Activated naive CD8-positive, alpha-beta T cell treated with anti-CD3 and anti-CD28 coated beads for 36 hours (primary cell): ENCODE measurements at places on chromosomes 12 and 14.

DNA sequence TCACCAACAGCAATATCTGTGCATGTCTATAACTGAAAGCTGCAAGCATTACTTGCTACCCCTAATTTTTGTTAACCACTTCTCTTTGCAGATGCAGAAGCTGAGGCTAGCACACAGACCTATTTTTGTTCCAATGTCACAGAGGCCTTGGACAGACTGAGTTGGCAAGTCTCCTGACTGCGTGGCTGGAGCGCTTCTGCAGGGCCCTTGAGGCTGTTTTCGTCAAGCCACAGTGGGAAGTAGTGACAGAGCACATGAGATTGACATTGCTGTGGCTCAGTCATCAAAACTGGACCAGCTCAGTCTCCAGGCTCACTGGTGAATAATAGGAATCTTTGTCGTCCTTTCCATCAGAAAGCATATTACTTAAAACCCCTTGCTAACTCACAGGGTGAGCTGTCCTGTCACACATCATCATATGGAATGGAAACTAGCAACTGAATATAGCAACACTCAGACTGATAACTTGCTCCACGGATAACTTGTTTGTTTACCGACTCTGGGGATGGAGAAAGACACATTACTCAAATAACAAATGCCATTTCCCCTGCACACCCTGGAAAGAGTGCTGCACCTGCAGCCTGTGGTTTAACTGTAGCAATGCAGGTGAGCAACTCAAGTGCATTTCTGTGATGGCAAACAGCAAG lies 43.6 kb upstream of the DDX11 start:
- DNase-seq: no peak

- DNase-seq: no peak
Measured at GRCh38 chr14:66069036-66069435, 417.1 kb upstream of the CCDC196 start.

GRCh38 chr14:49768301-49769121 lies 558 bp downstream of the KLHDC2 start:
- peak; percentile 79 for DNase-seq

GRCh38 chr14:45251912-45252311 lies 1.1 kb downstream of the MIS18BP1 start:
- DNase-seq: no peak

DNA sequence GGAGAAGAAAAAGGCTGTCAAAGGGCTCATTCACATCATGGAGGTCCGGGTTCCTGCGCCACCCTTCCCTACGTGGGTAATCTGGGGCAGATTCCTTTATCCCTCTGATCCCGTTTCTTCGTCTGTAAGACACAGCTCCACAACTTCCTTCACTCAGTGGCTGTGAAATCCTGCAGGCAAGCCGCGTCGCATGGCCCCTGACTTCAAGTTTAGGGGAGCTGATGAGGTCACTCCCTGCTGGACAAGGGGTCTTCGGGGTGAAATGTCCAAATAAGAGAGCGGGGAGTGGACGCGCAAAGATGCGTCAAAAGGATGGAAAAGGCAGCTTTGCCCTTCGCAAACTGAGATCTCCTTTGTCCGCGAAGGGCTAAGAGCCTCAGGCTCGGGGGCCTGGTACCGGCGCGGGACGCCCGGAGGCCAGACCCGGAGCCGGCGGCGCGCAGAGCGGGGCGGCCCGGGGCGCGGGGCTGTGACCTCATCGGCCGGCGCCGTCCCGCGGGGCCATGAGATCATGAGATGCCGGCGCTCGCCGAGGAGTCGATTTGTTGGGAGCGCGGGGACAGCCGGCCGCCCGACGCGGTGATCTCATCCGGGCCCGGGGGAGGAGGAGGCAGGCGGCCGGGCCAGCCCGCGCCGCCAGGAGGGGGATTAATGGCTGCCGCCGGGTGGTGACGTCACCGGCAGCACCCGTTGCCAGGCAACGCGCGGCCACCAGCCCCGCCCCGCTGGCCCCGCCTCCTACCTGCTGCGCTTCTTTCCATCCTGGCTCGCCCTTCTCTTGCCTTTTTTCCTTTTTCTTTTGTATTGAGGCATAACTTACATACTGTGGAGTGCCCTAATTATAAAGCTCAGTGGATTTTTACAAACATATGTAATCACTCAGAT lies 62.1 kb downstream of the HRK start:
- DNase-seq: peak; percentile 92

DNA sequence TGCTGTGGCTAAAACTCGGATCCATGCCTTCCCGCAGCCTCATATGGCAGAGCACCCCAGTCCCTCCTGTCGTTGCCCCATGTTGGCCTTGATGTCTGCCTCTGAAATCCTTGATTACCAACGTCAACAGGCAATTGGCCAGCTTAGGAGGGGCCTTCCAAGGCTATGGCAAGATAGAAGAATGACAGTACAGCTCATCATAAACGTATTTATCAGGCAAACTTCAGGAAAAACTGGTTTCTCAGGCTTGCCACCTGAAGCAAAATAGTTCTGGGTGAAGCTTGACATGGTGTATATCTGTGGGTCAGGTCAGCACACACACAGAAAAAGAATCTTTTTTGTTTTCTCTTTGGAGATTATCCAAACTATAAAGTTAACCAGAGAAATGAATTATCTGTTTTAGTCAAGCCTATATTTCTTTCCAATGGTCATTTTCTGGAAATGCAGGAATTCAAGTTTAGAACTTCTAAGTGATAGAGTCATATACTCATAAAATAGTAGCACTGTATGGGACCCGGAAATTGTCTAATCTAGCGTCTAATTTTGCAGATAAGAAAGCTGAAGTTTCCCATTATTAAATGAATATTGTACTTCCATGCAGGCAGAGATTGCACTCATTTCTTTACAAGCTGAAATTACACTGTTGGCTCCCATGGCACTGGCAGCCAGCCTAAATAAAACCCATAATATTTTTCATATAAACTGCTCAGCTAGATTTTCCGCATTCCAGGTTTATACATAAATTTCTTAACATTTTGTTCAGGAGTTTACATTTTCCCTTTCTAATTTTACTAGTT lies 24.4 kb upstream of the DUSP16 start:
- no peak for DNase-seq

GRCh38 chr12:93153321-93153720 lies 224.2 kb upstream of the EEA1 start:
- no peak for DNase-seq

DNA sequence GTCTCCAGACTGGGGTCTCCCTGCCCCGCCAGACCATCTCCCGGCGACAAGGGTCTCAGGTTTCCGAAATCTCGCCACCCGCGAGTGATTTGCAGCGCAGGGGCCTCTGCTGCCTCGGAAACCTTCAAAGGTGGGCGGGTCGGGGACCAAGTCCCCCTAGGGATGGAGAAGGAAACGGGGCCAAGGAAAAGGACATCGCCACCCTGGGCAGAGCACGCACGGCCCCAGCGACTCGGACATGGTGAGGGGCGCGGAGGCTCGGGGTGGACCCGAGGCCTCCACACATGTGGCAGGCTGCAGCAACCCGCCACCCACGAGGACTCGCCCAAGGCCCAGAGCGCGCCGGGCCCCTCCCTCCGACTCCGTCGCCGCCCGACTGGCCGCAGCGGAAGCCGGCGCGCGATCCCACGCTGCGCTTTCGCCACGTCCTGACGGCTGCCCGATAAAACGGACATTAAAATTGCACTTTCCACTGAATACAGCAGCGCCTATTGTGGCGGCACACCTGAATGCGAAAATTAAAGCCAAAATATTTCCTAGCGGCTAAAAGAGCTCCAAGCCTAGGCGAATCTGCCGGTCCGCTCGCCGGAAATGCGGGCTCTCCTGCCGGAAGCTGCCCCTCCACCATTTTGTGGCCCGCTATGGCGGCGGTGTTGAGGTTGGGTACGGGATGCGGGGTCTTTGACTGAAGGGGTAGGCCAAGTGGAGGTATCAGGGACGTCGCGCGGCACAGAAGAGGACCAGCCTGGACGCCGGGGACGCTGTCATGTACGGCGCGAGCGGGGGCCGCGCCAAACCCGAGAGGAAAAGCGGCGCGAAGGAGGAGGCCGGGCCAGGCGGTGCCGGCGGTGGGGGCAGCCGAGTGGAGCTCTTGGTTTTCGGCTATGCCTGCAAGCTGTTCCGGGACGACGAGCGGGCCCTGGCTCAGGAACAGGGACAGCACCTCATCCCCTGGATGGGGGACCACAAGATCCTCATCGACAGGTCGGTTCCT lies at the start of gene SFSWAP:
SFSWAP (plus strand) TSS at position 627 of the 994 bp plus-strand sequence; CDS start at position 767, 140 bp downstream.
- DNase-seq: peak; percentile 82

GRCh38 chr14:48582938-48583337 lies 907.5 kb upstream of the MDGA2 start:
- no peak for DNase-seq

DNA sequence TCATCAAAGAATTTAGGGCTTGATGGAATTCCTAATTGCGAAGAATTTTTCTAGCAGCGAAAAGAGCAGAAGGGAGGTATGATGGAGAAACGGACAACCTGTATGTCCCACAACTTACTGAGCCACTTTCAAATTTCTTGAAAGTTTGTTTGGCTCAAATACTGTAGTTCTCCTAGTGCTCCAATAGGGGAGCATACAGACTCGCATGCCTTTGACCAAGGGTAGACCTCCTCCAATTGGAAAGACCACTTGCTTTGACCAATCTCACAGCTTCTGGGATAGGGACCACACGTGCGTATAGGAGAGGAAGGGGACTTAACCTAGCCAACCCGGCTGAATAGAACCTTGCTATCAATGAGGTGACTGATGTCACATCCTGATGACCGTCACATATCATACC lies 28.6 kb downstream of the SLC35F4 start:
- no peak for DNase-seq

GRCh38 chr14:100898465-100898864 lies 5.1 kb downstream of the RTL1 start:
- DNase-seq: no peak

DNA sequence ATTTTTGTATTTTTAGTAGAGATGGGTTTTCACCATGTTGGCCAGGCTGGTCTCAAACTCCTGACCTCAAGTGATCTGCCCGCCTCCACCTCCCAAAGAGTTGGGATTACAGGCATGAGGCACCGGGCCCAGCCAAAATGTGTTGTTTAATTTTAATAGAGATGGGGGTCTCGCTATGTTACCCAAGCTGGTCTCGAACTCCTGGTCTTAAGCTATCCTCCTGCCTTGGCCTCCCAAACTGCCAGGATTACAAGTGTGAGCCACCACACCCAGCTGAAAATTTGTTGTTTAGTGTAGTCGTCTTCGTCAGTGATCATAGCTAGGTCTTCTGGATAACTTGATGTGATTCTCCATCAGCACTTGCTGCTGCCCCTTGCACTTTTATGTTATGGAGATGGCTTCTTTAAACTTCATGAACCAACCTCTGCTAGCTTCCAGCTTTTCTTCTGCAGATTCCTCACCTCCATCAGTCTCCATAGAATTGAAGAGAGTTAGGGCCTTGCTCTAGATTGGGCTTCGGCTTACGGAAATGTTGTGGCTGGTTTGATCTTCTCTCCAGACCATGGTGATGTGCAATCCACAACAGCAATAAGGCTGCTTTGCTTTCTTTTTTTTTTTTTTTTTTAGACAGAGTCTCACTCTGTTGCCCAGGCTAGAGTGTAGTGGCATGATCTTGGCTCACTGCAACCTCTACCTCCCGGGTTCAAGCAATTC lies 13.0 kb downstream of the ISCU start:
- DNase-seq: no peak

GRCh38 chr12:48005001-48005749 lies 899 bp upstream of the COL2A1 start:
- DNase-seq: no peak

DNA sequence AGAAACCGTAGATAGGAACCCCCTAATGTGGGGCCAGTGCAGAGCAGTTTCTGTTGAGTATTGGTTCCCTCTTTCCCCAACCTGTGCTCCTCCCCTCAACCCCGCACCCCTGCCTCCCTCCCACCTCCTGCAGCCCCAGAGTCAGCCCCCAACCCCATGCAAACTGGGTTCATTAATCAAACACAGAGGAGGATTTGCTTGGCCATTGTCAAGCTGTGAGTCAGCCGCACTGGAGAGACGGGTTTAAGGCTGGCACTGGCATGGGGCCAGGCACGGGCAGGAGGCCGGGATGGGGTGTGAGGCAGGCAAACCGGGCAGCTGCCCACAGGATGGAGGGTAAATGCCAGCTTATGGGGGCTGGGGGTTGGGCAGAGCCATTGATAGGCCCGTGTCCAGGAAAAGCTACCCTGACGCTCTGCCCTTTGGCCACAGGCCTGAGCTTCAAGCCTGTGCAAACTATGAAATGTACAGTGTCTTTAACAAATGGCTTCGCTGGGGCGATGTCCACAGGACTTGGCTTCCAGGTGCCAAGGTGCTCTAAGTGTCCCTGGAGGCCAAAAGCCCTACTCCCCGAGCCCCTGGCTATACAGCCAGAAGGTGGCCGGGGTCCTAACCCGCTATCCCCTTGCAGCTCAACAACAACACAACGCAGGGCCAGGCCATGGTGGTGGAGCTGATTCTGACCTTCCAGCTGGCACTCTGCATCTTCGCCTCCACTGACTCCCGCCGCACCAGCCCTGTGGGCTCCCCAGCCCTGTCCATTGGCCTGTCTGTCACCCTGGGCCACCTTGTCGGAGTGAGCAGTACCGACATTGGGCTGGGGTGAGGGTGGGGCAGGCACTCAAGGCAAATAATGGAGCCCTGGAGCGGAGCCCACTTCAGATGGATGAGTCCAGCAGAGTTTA lies 1.4 kb downstream of the AQP5 start:
- DNase-seq: no peak

- peak; percentile 7 for DNase-seq
Measured at GRCh38 chr12:102879144-102879763, 37.8 kb downstream of the PAH start.

- no peak for DNase-seq
Measured at GRCh38 chr14:28220391-28220790, 546.2 kb upstream of the FOXG1 start.

DNA sequence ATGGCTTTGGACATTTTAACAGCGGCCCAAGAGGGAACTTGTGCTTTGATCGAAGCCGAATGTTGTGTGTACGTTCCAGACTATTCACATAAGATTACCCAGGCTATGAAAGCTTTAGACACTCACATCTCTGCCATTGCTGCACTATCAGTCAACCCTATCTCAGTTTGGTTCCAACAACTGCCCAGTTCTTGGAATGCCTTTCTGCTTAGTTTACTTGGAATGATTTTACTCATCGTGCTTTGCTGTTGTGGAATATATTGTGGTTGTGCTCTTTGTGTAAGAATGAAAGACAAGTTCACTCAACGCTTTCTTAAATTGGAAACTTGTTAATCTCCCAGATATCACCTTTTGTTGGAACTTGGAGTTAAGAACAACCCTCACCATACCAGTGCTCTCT lies 498.2 kb downstream of the GLT1D1 start:
- DNase-seq: no peak
